Caco-2 (cell line): ENCODE measurements at places on chromosomes 16 and 17. TPM values are rescaled to one million over a fixed set of nuclear protein-coding genes. Genes with fewer than 3 reads are reported as not detected.

Gene PRR15L
- total RNA-seq, result 24.3 and 30.5 TPM in 2 replicates

Gene CLDN9
- 0.79 and 0.91 TPM in 2 replicates for total RNA-seq

Gene RAMP2
- total RNA-seq, result 21.4 and 24.3 TPM in 2 replicates

Gene KRTAP4-4
- not detected in 2 replicates for total RNA-seq

Gene ATXN7L3
- 91.2 and 92.0 TPM in 2 replicates for total RNA-seq

Gene IL34
- total RNA-seq, result 0.49 and 0.50 TPM in 2 replicates

Gene NME4
- total RNA-seq, result 140 and 150 TPM in 2 replicates

DNA sequence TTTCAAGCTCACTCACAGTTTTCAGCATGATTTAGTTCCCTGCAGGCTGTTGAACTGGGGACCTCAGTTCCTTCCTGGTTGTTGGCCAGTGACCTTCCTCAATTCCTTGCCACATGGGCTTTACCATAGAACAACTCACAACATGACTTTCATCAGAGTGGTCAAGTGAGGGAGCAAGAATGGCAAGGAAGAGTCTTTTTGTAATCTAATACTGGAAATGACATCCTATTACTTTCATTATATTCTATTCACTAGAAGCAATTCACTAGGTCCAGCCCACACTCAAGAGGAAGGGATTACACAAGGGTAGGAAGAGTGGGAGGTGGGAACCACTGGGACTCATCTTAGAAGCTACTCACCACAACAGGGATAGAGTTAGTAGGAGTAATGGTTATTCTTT is 57.6 kb downstream of the SYT17 start:
- DNase-seq, result no peak

DNA sequence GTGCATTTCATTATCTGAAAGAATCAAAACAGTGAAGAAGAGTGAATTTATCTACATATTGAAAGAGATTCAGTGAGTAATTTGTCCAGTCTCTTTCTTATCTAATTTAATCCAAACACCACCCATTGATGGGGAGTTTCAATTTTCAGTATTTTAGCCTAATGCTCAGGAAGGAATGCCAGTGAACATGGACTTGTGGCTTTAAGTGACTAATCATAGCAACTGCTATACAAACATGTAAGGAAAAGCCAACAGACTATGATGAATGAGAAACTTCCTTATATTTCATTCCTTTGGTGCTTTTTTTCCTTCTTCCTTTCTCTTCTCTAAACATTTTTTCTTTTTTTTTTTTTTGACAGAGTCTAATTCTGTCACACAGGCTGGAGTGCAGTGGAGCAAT is 885.8 kb downstream of the KCNJ2 start:
- no peak for DNase-seq

DNA sequence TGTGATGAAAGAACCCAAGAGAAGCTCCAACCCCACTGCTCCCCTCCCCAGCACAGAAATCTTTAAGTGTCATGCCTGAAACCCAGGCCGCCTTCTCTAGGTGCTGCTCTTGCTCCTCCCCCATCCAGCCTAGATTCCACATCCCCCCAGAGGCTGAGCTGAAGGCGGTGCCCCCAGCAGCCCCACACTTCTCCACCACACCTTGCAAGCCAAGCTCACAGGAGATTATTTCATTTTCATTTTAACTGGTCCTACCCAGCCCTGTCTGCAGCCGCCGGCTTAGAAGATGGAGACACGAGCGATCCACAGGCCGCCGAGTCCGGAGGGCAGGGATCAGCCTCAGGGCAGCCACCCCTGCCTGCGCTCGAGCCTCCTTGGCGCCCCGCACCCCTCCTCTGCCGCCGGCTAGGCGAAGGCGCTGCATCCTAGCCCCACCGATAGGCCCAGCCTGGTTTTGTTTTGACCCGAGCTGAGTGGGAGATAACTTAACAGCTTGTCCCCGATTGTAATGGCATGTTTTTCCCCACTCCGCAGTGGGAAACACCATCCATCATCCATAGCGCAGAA is 125.3 kb downstream of the RBFOX3 start:
- DNase-seq, result no peak

GRCh38 chr17:10385871-10386270 is 13.1 kb upstream of the MYH13 start:
- no peak for DNase-seq

DNA sequence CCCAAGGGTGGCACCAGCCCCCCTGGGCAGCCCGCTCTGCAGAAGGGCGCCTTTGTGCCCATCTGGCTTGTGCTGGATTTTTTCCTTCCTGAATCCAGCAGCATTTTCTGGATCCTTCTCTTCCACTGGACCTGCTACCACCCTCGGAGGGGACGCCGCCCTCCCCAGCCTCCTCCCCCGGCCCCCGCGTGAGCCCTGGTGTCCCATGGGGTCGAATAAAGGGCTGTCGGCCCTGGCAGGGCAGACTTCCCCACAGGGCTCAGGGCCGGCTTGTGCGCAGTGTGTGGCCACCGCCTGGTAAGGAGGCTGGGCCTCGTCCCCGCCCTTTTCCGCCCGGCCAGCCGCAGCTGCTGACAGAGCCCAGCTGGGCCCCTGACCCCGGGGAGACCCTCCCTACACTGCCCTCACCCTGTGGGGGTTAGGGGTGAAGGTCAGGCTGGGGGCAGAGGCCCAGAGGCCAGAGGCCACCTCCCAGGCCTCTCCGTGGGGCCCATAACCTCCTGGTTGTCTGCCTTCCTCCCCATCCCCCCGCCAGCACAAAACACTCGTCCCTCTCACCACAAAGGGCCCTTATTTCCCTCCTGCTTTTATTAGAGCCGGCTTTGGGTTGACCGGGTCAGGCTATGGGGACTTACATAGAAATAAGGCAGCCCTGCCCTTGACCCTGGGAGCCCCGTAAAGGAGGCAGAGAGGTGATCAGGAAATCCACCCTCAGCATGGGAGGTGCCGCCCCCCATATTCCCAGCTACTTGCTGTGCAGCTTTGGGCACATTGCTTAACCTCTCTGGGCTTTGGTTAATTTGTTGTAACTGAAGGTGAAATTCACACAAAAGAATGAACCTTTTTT is 179.3 kb upstream of the CIBAR2 start:
- peak; percentile 46 for DNase-seq

DNA sequence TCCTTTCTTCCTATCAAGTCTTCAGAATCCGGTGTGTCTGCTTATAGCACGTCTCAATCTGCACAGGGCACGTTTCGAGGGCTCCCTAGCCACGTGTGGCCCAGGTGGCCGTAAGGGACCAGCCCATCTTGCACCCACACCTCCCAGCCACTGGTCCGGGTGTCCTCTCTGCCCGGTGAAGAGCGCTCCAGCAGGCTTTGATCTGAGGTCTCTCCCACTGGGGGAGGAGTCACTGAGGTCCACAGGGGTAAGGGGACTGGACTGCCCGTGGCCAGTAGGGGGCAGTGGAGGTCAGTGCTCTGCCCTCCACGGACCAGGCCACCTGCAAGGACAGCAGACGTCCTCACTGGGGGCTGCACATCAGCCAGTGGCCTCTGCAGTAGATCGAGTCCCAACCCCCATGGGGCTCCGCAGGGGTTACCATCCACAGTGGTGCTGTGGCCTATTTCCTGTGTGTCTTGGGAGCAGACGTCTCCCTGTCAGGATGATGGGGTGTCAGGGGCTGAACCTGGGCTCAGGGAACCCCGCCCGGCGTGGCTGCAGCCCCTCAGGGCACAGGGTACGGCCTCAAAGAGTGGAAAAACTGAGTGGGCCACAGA is 204.1 kb upstream of the CIBAR2 start:
- peak; percentile 77 for DNase-seq

GRCh38 chr17:46045639-46046038 is 46.6 kb downstream of the STH start:
- no peak for DNase-seq

DNA sequence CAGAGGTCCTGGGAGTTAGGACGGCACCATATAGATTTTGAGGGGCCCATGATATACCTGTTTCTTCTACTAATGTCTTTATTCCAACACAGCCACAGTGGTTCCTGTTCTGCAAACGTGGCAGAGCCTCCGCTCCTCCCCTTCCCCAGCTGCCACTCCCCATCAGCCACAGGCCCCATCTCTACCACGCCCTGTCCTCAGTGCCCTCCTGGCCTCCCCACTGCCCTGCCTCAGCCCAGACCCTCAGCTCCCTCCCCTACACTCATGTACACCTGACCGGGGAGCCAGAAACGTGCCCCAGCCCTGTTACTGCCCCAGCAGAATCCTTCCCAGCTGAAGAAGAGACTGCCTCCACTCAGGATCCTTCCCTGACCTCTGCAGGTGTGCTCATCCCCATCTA is 11.9 kb upstream of the RBFOX3 start:
- DNase-seq, result no peak

DNA sequence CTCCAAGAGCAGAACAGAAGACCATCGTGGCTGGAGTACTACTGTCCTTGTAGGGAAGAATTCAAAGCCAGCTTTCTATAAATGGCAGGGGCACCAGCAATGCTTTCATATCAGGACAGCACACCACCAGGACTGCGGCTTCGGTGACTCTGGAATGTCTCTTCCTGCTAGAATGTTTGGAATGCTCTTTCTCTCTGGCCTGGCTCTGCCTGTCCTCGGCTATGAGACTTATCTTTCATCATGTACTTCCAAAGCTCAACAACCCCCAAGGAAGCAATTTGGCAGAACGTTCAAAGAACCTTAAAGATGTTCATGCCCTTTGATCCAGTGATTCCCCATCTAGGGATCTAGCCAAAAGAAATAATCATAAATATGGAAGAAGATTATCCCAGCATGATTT is 52.7 kb upstream of the NOG start:
- peak; percentile 43 for DNase-seq

DNA sequence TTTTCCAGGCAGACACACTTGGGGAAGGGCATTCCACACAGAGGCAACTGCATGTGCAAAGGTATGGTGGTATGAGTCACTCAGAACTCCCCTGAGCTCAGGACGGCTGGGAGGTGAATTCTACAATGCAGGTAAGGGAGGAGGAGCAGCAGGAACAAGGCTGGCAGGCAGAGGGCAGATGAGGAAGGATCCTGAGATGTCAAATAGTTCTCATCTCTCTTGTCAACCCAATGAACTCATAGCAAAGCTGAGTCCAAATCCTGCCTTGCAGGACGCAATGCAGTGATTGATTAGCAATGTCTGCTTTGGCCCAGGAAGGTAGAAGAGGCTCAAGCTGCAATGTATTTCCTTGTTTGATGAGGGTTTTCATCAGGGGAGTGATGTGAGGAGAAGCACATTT is 243.5 kb downstream of the XYLT1 start:
- DNase-seq, result peak; percentile 37

DNA sequence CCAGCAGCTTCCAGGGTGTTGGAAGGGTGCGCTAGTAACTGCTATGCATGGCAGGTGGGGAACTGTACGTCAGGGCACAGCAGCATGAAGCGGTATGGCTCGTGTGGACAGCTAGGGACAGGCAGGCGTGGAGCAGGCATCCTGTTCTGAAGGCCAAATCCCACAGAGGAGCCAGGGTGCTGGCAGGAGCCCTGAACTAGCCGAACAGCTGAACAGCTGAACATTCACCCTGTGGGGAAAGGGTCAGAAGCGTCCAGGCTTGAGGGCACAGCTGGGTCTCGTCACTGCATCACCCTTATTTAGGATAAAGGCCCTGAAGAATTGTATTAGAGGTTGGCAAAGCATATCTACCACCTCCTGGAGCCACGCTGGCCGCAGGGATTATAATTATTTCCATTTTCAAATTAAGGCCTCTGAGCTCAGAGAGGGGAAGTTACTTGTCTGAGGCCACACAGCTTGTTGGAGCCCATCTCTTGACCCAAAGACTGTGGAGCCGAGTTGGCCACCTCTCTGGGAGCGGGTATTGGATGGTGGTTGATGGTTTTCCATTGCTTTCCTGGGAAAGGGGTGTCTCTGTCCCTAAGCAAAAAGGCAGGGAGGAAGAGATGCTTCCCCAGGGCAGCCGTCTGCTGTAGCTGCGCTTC is 3.3 kb upstream of the STH start:
- no peak for DNase-seq

- DNase-seq, result no peak
These were observed 148.8 kb downstream of the FOXL1 start for GRCh38 chr16:86727131-86727530.

DNA sequence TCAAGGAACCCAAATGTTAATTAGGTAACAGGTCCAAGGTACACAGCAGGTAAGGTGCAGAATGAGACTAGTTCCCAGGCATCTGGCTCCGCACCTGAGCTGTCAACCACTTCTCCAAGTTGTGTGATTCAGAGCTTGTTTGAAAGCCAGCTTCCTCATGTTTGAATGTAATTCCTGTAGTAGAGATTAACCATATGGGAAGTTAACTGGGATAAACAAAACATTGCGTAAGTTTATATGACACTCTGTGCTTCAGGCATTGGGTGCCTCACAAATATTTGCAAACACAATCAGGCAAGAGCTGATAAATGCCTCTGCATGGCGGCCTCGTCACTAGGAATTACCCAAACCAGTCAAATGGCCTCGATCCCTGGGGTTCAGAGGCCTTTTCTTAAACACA is 27.9 kb upstream of the CPHXL start:
- peak; percentile 69 for DNase-seq

DNA sequence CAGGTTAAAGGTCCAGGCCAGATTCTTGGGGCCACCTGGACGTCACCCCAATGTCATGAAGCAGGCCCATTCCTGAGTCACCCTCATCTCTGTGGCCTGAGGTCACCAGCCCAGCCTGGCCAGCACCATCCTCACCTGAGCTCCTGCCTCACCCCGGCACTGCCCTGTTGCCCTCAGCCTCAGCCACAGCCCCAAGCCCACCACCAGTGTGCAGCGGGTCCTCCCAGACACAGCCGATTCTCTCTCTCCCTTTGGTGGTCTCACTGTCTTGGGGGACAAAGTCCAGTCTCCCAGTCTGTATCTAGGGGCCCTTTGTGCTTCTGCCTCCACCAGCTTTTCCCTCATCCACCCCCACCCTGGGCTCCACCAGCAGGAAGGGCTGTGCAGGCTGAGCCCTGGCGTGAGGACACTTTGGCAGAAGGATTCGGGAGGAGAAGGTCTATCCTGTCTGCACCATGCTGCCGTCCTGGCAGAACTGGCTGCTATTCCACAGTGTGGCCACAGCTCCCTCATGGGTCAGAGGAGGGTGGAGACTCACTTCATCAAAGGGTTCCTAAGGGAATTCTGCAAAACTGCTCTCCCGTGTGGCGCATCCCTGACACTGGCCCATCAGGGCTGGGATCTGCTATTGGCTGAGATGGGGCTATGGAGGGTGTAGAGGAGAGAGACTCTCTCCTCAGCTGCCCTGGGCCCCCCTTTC is 64.3 kb downstream of the PRMT7 start:
- no peak for DNase-seq
